ENCODE measurements at places on chromosomes 4 and X.

DNA sequence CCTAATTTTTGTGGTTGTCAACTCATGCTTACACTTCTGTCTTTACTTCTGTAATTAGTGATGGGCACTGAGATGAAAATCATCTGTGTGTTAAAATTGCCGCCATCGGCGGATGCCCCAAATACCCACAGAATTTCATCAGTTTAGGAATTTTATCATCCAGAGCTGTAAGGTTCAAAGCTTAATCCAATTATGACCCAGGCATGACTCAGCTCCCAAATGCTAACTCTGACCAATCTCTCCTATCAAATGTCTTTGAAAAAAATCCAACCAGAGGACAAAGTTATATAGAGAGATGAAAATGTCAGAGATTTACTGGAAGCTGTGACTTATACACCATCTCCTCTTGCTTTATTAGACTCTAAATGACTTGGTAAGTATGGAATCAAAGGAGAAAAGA lies 1048.7 kb upstream of the PRKX start:
- no peak for DNase-seq

DNA sequence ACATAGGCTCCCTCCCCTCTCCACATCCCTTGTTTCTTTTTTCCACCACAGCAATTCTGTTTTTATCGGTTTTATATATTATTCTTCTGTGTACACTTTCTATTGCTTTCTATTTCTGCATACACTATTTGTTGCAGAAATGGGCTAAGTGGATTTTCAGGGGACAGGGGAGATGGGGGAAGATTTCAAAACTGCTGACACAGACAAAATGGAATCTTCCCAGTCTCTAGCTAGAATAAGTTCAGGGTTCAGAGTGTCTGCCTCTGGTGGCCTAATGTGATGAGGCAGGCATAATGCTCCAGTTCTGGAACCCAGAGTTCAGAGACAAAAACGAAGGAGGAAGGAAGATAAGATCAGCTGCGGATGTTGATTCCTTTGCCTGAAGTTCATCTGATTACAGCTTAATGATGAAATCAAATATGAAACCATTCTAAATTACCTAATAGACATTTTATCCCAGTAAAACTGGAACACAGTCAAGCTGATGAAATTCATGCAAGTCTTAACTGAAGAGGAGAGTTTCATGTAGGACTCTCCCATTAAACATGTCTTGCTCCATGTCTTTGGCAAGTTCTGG lies 447.1 kb downstream of the AFF2 start:
- no peak for DNase-seq

DNA sequence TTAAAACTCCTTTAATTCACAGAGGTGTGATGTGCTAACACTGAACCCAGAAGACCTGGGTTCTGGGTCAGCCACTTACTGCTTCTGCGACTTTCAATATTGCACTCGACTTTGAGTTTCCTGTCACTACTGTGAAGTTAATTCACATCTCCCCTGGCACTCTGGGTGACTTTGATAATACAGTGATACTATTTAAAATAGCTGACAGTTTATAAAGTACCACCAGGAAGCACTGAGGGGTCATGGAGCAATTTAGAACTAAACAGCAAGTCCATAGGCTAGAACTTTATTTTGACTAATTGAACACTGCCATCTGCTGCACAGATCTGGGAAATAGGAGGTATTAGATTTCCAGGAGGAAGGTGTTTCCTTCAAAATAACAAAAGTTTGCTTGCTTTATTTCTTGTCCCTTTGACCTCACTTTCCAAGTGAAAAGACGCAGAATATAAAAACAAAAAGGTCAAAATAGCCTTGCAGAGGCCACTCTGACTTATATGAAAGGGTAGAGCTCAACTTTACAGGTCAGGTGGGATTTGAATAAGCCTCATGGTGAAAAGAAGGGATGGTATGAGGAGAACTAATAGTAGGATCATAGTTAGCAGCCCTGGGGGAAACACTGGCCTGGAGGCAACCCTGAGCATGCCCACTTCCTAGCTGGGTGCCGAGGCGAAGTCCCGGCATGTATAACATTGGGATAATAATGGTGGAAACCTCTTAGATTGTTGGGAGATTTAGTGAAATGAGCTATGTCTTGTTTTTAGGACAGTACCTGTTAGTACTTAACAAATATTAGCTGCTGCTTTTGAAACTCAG lies 53.4 kb downstream of the ZNF518B start:
- DNase-seq = peak; percentile 38

DNA sequence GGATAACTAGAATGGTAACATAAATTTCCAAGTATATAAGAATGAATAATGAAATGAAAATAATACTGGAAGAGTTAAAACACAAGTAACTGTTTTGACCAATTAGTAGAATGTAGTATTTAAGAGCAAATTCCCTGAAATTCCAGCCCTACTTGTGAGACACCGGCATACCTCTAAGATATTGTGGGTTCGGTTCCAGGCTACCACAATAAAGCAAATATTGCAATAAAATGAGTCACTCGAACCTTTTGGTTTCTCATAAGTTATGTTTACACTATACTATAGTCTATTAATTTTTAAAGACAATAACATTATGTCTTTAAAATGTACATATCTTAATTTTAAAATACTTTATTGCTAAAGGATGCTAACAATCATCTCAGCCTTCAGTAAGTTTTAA lies 15.2 kb upstream of the IQCM start:
- DNase-seq = no peak

- DNase-seq = no peak
Observed at GRCh38 chr4:87632469-87632868, 17.6 kb upstream of the DMP1 start.

DNA sequence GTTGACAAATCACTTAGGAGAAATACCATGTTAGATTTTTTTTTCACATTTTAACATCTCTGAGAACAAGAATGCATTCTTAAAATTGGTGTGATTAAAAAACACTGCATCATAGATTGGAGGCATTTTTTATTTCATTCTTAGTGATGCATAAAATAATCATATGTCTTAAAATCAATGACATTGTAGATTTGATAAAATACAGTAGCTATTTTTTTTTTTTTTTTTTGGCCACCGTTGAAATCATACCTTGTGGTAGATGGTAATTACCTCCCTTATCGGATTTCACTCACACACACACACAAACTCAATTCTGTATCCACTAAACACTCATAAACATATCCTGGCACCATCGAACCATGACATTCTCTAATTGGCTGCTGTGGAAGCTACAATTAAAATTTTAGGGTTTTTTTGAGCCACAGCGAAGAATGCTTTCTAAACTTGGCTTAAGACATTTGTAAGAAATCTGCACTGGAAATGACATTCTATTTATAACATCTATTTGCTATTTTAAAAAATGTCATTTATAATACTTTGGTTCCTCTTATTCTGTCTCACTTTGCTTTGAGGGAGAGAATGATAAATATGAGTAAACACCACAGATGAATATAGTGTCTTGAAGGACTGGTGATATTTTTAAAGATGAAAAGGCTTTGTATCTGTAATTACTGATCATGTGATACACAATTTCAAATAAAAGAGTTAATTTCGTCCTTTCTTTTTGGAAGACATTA lies 60.1 kb downstream of the CCSER1 start:
- DNase-seq = no peak

GRCh38 chrX:40263014-40263560 lies 165.3 kb upstream of the BCOR start:
- no peak for DNase-seq

DNA sequence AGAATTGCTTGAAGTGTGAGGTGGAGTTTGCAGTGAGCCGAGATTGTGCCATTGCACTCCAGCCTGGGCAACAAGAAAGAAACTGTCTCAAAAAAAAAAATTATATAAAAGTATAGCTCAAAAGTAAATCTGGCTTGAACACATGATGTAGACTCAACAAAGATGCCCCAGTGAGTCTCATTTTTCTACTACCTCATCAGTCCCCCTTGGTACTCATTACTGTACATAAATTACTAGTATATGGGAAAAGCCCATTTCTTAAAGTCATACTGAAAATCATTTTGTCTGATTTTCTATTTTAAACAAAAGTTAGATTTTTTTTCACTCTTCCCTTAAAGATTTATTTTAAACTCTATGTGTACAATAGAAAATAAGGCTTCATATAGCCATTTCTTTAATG lies 39.2 kb downstream of the FAM241A start:
- no peak for DNase-seq

DNA sequence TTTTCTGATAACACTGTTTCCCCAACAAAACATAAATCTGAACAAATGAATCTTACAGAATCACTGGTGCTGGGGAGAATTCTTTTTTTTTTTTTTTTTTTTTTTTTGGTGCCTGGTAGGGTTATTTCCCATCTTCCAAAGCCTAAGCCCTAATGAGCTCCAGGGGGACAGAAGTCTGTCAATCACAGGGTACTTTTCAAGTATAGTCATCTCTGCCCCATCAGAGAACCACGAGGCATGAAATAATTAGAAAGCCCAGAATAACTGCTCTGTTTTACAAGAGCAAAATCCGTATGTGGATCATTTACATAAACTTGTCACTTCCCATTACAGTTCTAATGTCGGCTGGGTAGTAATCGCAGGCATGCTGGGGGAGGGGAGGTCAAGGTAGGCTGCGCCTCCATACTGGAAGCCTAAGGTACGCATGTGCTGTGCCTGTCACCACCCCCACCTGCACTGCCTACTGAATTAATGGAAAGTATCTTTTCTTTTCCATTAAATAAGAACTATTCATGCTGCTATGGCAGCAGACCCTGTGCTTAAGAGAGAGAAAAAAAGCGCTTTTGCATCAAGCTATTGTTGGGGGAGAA lies 164.7 kb upstream of the LEF1 start:
- no peak for DNase-seq
